ENCODE measurements at places on chromosomes 6 and 20. TPM values are rescaled to one million over a fixed set of nuclear protein-coding genes. Genes with fewer than 3 reads are reported as not detected.
A peak's percentile ranks its signal among the peaks of the same experiment; 100 is the strongest.

DNA sequence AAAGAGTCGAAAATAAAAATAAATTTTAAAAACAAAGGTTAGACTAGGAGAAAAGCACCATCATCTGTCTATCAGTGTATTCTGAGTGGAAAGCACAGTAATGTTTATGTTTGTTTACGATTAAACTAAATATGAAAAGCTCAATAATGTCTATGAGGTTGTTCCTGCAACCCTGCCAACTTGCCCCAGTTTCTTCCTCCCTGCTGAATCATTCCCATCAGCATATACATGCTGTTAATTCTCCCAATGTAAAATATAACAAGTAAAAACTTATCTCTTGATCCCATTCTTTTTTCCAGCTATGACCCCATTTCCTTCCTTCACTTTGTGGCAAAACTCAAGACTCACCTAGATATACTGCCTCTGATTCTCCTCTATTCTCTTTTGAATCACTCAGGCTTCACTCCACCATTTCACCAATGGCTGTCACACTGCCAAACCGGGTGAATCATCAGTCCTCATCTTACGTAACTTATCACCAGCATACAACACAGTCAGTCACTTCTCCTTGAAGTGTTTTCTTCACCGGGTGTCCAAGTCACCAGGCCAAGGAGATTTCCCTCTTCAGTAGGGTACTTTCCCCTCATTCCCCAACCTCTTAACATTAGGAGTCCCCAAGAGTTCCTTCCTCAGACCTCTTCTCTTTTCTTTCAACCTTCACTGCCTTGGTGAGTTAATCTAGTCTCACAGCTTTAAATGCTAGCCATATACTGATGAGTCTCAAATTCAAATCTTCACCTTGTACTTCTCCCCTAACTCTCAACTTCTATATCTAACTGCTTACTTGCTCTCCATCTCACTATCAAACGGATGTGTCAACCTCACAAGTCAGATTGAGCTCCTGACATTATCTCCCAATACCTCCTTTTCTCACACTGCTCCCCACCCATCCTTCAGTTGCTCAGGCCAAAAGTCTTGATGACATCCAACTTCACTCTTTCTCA, 6.2 kb downstream of the TMEM242 start:
- peak; percentile 85 for DNase-seq

Gene NKX2-4
- total RNA-seq = not detected

- DNase-seq = no peak
Measured at GRCh38 chr6:14521141-14521540, 403.6 kb downstream of the CD83 start.

- DNase-seq = no peak
Measured at GRCh38 chr6:15672291-15672690, 9.5 kb upstream of the DTNBP1 start.

DNA sequence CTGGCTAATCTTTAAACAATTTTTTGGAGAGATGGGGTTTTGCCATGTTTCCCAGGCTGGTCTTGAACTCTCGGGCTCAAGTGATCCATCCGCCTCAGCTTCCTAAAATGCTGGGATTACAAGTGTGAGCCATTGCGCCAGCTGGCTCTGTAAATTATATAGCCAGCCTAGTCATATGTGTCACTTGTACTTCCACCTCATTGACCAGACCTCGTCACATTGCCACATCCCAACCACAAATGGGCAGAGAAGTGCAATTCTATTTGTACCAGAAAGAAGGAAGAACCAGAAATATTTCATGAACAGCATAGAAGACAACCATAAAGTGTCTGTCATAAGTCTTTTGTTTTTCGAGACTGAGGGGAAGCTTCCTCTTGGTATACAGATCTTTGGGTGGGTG, 304.9 kb upstream of the RNF24 start:
- DNase-seq = no peak

DNA sequence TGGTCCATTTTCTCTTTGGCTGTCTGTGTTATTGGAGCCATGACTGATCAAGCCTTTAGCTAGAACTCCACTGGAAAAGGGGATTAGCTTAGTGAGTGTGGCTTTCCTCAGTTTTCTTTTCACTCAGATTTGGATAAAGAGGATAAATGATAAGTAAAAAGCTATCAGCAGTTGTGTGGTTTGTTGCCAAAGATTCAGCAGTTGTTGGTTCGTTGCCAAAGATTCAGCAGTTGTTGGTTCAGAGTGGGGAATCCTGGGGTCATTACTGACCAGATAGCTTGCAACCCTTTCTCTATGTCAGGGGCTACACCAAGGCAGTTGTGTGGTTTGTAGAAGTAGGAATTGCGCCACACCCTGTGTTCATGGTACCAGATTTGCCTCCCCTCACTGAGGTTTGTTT, 107.7 kb upstream of the SCP2D1 start:
- DNase-seq = no peak

Gene TMEM74B
- 0.76 TPM for total RNA-seq

DNA sequence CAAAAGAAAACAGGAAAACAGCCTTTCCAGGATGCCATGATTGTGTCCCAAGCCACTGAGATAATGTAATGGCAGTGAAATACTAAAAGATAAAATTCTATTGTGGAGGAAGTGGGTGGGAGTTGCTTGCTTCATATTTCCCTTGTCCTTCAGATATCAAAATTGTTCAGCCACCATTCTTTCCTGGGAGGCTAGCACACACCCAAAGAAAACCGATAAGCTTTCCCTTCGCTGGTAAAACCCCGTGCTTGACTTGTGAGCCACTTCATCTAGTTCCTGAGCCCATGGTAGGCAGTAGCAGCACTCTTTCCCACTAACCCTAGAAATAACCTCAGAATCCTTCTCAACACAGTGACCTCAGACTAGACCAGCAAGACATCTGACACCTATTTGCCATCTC, 357.4 kb upstream of the PLCB4 start:
- no peak for DNase-seq

- DNase-seq = peak; percentile 67
Measured at GRCh38 chr6:28269492-28269891, 2.5 kb downstream of the ZSCAN26 start.

- DNase-seq = no peak
Measured at GRCh38 chr6:75489025-75489424, 4.6 kb downstream of the FILIP1 start.

DNA sequence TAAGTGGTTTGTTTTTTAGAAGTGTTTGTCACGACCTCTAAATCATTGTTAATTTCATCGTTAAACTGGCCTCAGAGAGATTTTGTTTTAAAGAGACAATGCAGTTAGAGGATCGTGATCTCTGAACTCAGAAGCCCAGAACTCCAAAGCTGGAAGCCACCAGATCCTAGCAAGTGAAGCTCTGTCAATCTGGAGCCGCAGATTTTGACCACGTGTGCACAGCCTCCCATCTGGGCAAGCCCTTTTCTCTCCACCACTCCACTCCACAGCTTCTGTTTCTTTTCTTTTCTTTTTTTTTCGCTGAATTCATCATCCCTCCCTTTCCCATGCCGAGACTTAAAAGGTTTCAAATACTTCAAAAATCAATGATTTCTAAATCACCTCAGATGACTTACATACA, 142.2 kb upstream of the ESR1 start:
- DNase-seq = no peak

Gene HSPA12B
- 25.5 TPM for total RNA-seq

- DNase-seq = no peak
Measured at GRCh38 chr20:36279362-36279761, 26.8 kb upstream of the DLGAP4 start.

- DNase-seq = no peak
Measured at GRCh38 chr6:22747571-22747970, 178.2 kb downstream of the HDGFL1 start.

DNA sequence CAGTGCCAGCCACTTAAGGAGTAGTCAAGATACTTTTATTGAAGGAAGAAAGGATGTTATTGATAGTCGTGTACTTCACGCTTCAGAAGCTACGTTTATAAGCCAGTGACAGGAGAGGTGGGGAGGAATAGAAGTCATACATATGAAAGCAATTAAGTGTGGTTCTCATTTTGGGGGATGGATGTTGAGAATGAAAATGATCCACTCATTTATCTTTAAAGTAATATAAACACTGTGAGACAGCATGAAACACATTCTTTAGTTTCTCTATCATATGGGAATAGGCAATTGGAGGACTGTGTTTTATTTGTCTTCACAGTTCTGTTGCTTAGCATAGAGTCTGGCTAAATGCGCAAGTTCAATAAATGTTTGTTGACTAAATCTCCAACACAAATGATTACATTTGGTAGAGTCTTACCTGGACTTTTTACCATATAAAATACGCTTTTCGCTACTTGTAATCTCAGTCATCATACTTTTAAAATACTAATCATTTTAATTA, 35.2 kb downstream of the AK9 start:
- DNase-seq = no peak

- no peak for DNase-seq
Measured at GRCh38 chr6:20693466-20694063, 159.3 kb downstream of the CDKAL1 start.

Gene PARD6B
- total RNA-seq = 1.1 TPM

DNA sequence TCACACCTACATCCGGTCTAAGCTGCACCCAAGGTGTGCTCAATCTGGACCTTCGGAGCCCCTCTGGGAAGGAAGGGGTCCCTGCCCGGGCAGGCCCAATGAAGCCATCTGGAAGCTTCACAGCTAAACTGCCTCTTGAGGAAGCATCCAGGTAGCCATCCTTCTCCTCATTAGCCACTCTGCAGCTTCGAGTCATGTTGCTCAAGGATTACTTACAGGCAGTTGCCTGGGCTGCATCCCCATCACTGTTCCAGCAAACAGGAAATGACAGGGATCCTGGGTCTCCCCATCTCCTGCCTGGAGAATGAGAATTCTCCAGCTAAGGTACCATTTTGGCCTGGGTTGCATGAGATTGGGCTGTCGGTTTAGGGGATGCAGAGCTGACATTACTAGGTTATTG, 91.7 kb downstream of the ERMARD start:
- DNase-seq = no peak

Gene PGC
- not detected for total RNA-seq

GRCh38 chr6:165184192-165184979, 125.0 kb downstream of the C6orf118 start:
- DNase-seq = no peak

Gene OR12D3
- total RNA-seq = not detected

Gene SIRPG
- total RNA-seq = not detected

- no peak for DNase-seq
Measured at GRCh38 chr6:14616656-14617055, 499.1 kb downstream of the CD83 start.

Gene AHCY
- total RNA-seq = 133 TPM

GRCh38 chr20:57403216-57403615, 12.0 kb downstream of the RBM38 start:
- DNase-seq = no peak

Gene TP53TG5
- not detected for total RNA-seq

Gene SLC2A10
- total RNA-seq = 20.6 TPM

Gene MROH8
- 3.5 TPM for total RNA-seq

DNA sequence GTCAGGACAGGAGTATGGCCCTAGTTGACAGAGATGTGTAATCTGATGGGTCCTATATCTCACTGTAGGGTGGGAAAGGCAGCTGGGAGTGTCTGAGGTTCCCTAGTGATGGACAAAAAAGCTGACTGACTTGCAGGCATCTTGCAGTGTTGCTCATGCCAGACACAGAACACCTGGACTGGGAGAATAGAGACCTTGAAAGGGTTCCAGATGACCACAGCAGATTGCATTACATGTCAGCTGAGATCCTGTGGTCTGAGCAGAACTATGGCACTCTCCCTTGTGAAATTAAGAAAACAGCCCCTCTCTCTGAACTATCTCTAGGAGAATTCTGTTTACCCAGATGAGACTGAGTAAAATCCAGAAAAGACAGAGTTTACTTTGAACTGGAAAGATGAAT, 212.6 kb upstream of the MAN1A1 start:
- no peak for DNase-seq

- DNase-seq = no peak
Measured at GRCh38 chr6:3616565-3617176, 134.8 kb downstream of the PXDC1 start.

GRCh38 chr6:93177918-93178317, 241.4 kb downstream of the EPHA7 start:
- no peak for DNase-seq

GRCh38 chr6:82840571-82840970, 225.1 kb downstream of the UBE3D start:
- no peak for DNase-seq

DNA sequence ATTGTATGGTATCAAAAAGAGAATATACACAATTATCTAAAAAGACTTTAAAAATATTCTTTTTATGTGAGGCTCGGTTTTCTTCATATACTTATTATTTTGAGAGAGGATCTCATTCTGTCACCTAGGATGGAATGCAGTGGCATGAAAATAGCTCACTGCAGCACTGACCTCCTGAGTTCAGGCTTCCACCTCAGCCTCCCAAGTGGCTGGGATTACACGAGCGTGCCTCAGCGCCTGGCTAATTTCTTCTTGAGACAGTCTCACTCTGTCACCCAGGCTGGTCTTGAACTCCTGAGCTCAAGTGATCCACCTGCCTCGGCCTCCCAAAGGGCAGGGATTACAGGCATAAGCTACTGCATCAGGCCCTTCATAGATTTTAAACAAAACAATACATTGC, 10.7 kb downstream of the DEK start:
- DNase-seq = no peak

Gene ID4
- 0.24 TPM for total RNA-seq

- no peak for DNase-seq
Measured at GRCh38 chr6:132130626-132131298, 179.6 kb upstream of the CCN2 start.

DNA sequence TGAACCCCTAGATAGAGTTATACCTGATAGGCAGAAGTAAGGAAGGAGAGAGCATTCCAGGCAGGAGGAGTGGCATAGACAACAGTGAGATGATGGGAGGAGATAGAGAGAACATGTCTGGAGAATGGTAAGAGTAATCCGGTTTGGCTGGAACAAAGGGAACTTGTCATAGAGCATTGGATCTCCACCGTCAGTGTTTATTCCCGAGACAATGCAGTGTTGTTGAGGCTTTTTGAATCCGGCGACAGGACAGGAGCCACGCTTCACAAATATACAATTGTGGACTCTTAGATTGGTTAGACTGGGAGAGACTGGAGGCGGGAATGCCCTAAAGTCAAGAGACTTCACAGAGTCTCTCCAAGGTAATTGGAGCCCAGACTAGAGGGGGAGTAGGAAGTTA, 119.8 kb downstream of the ANKS1A start:
- DNase-seq = no peak

GRCh38 chr6:140956571-140957369, 1176.0 kb upstream of the GJE1 start:
- DNase-seq = no peak

DNA sequence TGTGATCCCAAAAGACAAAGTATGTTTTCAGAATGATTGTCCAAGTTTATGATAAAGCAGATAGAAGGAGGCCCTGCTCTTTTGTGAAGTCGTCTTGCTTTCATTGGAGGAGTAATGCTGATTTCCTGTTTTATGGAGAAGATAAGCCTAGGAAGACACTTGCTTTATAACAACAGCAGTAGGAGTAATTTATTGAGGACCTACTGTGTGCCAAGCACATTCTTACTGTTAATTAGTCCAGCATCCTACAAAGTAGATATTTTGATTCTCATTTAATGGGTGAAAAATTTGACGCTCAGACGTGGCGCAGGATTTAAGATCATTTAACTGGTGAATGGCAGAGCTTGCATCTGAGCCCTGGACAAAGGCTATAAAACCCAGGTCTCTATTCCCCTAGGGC, 87.6 kb downstream of the ZDHHC14 start:
- DNase-seq = no peak

Gene ULBP2
- 19.0 TPM for total RNA-seq
